ENCODE measurements at places on chromosomes 2 and 18. TPM values are rescaled to one million over a fixed set of nuclear protein-coding genes. Genes with fewer than 3 reads are reported as not detected.

Gene EVX2
- total RNA-seq = not detected

Gene FSIP2
- total RNA-seq = 1.9 TPM

Gene IL1RL2
- 1.3 TPM for total RNA-seq

Gene HMSD
- total RNA-seq = not detected

Gene RTP5
- not detected for total RNA-seq

Gene DSG2
- 3.5 TPM for total RNA-seq

Gene SKOR2
- not detected for total RNA-seq

Data from uterus (tissue), 4 donors.